ENCODE measurements at places on chromosomes 2 and 18. TPM values are rescaled to one million over a fixed set of nuclear protein-coding genes. Genes with fewer than 3 reads are reported as not detected.
A peak's percentile ranks its signal among the peaks of the same experiment; 100 is the strongest.

Gene RNU2-63P
- not detected for total RNA-seq

Gene CAPN10
- 20.5 TPM for total RNA-seq

Gene CYP27A1
- total RNA-seq = 6.1 TPM

DNA sequence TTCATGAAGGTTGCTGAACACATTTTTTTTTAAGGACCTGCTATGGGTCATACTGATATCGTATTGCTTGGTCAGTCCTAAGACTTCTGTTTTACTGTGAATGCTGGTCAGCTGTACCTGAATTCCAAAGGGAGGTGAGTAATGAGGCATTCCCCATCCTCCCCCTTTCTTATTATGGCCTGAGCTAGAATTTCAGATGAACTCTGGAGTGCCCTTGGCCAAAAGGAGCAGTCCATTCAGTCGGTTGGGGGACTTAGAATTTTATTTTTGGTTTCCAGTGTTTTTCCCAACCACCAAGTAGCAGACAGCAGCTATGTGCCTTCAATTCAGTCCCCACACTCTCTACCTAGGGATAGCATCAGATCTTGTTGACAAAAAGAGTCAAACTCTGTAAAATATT is 26.9 kb upstream of the PDCL3 start:
- no peak for DNase-seq

- peak; percentile 7 for DNase-seq
Observed at GRCh38 chr2:175062787-175063585, 57.8 kb upstream of the CHN1 start.

DNA sequence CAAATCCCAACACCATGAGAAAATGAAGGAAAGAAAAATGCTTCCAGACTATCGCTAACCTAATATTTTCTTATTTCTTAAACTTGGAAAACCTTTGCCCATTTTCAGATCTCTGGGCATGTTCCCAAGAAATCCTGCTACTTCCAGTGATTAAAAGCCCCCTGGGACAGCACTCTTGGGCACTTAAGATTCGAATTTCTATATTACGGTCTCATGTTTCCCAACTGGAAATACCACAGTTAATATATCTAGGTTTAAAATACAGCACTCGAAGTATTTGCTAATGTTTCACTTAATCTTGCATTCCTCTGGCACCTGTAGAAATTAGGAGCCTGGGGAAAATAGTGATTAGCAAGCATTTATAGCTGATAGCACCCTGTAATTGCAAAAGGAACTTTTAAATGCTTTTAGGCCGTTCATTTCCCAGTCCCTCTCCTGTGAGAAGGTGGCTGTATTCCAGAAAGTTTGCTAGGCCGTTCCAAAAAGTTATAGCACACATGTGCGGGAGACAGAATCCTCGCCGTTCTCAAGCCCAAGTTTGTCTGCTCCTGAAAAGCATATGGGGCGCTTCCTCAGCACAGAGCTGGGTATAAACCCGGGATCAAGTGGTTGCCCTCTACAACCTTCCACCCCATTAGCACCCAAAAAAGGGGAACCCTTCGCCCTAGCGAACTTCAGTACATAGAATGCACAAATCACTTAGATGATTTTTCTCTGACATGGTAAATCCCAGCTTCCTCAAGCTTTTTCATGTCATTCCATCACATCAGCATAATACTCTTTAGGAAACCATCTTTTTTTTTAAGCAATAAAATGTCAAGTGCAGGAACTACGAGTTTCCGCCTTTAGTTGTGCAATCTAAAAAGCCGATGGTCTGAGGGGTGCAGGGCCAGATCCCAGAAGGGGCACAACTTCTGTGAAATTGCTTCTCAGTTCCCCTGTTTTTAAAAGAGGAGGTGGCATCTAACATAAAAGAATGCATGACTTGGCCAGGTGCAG is 60.6 kb downstream of the DIPK1C start:
- peak; percentile 20 for DNase-seq

- DNase-seq = peak; percentile 72
Observed at GRCh38 chr18:61569176-61569892, 236.1 kb downstream of the CDH20 start.

GRCh38 chr2:12263730-12264129 is 453.0 kb upstream of the TRIB2 start:
- DNase-seq = no peak

- DNase-seq = no peak
Observed at GRCh38 chr18:31498574-31499524, 872 bp downstream of the DSG2 start.

DNA sequence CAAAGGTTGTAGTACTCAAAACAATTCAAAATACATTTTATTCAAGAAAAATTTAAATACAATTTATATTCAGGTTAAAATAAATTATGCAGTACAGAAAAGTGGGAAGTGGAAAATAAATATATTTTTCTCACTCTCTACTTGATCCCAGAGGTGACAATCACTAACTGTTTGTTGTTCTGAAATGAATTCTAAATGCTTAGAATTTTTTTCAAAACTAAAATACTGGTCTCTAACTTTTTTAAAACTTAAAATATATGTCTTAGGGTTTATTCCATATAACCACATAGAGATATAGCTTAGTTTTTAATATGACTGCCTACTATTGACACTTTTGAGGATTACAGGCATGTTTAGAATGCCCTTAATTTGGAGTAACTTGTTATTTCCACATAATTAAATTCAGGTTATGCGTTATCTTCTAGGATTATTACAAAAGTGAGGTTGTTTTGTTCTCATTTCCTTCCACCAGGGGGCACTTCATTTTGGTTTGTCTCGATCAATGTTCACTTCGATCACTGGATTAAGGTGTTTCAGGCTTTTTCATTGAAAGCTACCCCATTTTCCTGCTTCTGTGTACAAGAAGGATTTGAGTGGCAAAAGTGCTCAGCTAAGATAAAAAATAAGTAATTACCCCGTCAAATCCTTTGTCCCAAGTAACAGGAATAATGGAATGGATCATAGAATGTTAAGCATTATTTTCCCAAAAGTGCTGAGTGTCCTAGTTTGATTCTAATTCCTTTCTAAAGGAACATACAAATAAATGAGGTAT is 27.1 kb upstream of the TFPI start:
- DNase-seq = peak; percentile 62

GRCh38 chr2:20065885-20066602 is 14.6 kb upstream of the LAPTM4A start:
- peak; percentile 98 for DNase-seq

GRCh38 chr18:26648509-26649192 is 100.3 kb upstream of the KCTD1 start:
- DNase-seq = no peak

DNA sequence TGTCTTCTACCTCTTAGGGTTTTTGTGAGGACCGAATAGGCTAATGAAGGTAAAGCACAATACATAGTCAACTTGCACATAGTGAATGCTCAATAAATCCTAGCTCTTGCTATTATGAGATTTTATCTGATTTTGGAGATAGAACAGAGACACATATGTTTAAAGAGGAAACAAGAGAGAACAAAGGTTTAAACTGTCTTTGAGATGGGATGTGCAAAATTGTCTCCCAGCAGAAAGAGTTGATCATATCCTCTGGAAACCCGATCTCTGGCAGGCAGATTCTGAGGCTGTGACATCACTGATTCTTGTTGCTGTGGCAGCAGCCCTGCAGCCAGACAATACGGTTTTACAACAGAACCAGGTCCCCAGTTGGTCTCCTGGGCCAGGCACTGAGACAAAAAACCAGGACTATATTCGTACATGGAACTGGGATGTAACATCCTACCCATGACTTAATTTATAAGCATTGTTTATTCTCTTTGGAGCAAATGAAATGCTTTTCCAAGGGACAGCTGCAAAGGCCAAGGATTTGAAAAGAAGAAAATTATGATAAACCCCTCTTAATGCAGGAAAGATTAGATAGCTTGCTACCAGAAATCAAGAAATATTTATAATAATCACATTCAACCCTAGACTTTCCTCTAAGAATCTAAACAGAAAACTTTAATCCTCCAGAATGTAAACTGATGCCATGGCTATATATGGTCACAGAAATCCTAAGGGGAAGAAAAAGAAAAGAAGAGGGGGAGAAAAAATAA is 80.2 kb downstream of the SLC8A1 start:
- peak; percentile 87 for DNase-seq

All from LHCN-M2 (cell line).